Stimulated activated CD4-positive, alpha-beta T cell treated with anti-CD3 and anti-CD28 coated beads, Interleukin-12 subunit alpha, Interleukin-12 subunit beta, amount 100 ng/mL, for 48 hours (primary cell): ENCODE measurements at places on chromosomes 6 and 20.

- no peak for DNase-seq
Observed at GRCh38 chr6:78153976-78154375, 501.1 kb downstream of the MEI4 start.

DNA sequence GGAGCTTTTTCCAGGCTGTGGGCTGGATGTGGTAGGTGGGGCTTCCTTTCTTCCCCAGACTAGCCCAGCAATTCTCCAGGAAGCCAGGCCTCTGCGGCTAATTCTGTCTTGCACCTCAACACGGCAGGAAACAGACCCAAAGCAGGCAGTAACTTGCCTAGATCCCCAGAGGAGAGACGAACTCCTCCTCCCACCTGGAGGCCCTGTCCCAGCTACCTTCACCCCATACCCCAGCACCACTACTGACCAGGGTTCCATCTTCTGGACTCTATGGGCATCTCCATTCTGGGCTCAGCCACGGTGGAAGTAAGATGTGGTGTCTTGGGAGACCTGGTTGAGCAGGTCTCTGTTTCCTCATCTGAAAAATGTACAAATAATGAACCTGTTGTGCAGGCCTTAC lies 48.4 kb upstream of the ZNF337 start:
- no peak for DNase-seq

DNA sequence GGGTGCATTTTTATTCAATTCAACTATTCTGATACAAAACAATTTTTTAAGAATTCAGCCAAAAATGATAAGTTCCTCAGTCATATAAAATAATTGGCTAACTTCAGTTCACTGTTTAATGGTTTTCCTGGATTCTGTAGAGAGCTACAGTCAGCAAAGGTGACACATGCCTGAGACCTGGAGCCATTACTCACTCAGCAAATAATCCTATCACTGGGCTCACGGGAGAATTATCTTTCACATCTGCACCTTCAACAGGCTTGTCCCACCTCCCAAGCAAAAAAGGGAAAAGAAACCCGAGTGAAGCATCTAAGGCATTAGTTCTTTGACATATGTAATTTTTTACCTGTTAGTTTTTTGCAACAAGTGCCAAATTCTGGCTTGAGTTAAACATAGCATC lies 34.9 kb upstream of the FOXA2 start:
- no peak for DNase-seq

DNA sequence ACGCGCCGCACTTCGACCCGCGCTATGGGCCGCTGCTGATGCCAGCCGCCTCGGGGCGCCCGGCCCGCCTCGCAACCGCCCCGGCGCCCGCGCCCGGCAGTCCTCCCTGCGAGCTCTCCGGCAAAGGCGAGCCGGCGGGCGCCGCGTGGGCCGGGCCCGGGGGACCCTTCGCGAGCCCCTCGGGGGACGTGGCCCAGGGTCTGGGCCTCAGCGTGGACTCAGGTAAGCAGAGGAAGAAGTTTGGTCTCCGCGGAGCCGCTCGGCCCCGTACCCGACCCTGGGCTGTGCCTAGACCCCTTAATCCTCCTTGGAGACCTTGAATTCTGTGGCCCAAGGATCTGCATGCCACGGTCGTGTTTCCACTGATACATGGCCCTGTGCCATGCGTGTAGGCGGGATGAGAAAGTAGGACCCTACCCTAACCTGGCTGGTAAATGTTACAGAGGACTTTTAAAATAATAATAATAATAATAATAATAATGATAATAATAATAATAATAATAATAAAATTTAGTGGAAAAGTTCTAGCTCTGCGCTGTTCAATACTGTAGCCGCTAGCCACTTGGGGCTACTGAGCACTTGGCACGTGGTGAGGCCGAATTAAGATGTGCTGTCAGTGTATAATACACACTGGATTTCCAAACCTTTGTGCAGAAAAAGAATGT lies 5.6 kb downstream of the VGLL2 start:
- no peak for DNase-seq

GRCh38 chr20:16054985-16055384 lies 518.3 kb downstream of the KIF16B start:
- DNase-seq = no peak
